ENCODE measurements at places on chromosomes 2 and 18. TPM values are rescaled to one million over a fixed set of nuclear protein-coding genes. Genes with fewer than 3 reads are reported as not detected.

Gene MTCL1
- polyA plus RNA-seq, result 24.8 TPM

Gene CTNNA2
- 75.5 TPM for polyA plus RNA-seq

Gene DNAJC5G
- polyA plus RNA-seq, result 0.48 TPM

Gene AKAIN1
- 2.2 TPM for polyA plus RNA-seq

GRCh38 chr2:219325657-219326315 lies 6.8 kb downstream of the RESP18 start:
- DNase-seq, result no peak
- no peaks in the 10 kb centered on the region for H3K4me1 ChIP-seq
- H3K4me3 ChIP-seq, result no peak overlapping the region

DNA sequence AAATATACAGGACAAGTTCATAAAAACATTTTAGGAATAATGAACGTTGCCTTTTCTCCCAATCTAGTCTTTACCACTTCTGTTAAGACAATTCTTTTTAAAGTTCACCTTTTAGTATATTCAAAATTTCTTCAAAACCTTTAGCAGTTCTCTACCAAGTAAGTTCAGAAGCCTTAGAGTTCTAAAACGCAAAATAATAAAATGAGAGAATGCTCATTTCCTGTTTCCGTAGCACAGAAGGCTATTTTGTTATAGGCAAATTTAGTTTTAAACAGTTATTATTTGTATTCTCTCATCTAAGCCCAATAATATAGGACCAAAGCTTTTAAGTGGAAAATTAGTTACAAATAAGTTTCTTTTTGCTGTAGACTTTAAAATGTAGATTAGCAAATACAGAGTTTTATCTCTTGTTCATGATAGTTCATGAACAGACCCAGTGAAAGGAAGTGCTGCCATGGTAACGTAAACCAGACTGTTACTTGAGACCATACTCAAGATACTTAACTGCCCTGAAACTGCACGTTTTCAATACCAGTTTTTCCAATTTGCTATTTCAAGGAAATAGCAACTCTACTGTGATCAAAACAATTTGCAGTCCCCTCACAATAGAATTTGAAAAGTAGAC lies 173.1 kb upstream of the STON1 start:
- H3K27me3 ChIP-seq, result no peaks in the 10 kb centered on the region
- H3K27ac ChIP-seq, result no peak overlapping the region
- no peak for DNase-seq
- no peaks in the 10 kb centered on the region for H3K4me1 ChIP-seq

DNA sequence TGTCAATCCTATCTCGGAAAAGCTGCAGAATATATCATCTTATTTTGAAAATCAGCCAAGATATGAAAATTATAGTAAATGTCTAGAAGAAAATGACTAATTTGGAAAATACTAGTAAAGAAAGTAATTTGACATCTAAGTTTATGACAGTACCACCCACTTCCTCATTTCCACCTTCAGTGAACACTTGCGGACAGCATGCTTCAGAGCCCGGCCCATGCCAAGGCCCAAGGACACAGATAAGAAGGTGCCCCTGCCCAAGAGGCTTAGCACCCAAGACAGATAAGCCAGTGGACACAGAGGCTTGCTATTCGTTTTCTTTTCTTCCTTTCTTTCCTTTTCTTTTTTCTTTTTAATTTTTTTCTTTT lies 4.8 kb upstream of the KCNG2 start:
- no peak overlapping the region for H3K27ac ChIP-seq
- no peak overlapping the region for H3K4me3 ChIP-seq
- H3K36me3 ChIP-seq, result no peaks in the 10 kb centered on the region
- peaks cover 23% of the 10 kb centered on the region for H3K27me3 ChIP-seq
- H3K4me1 ChIP-seq, result peaks cover 39% of the 10 kb centered on the region

- peaks cover 6% of the 10 kb centered on the region for H3K4me1 ChIP-seq
- H3K36me3 ChIP-seq, result no peaks in the 10 kb centered on the region
- no peaks in the 10 kb centered on the region for H3K27me3 ChIP-seq
- H3K4me3 ChIP-seq, result no peak overlapping the region
- H3K27ac ChIP-seq, result no peak overlapping the region
Measured at GRCh38 chr2:107806901-107807300, 19.8 kb upstream of the RGPD4 start.

DNA sequence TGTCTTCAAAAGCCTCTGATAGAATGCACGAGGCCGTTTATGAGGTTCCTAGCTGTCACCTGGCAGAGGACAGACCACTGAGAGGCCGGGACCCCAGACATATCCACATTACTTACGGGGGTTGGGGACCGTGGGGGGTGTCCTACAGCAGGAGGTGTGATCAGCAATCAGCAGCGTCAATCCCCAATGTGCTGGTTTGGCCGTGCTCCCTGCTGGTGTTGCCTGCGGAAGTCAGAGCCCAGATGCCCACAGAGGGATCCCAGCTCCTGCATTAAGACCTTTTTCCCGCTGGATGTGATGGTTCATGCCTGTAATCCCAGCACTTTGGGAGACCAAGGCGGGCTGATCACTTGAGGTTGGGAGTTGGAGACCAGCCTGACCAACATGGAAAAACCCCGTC lies 20.8 kb upstream of the SP5 start:
- no peaks in the 10 kb centered on the region for H3K27me3 ChIP-seq
- DNase-seq, result no peak
- H3K4me1 ChIP-seq, result peaks cover 9% of the 10 kb centered on the region
- H3K4me3 ChIP-seq, result no peak overlapping the region

DNA sequence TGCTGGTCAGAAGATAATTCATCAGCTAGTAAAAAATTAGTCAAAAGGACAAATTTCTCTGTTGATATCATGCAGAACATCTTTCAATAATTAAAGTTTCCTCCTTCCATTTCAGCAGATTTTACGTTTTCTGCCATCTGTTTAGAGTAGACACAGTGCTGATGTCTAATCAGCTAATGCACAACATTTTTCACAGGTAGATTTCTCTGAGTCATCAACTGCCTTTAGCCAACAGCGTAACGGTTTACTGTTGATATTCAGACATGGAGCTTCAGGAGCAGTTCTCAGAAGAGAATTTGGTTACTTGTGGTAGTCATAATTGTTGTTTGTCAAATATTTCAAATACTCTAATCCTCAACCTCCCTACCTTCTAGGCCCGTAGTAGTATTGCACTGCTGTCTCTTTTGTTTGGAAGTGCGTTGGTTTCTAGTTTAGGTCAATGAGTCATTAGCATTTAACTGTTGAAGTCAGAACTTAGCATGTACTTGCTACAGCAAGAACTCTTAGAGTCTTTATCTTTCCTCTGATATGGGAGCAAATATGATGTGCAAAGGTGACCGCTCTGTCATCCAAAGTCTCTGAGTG lies 86.8 kb upstream of the TFPI start:
- H3K27me3 ChIP-seq, result no peaks in the 10 kb centered on the region
- no peak overlapping the region for H3K4me3 ChIP-seq
- H3K36me3 ChIP-seq, result no peaks in the 10 kb centered on the region

- no peaks in the 10 kb centered on the region for H3K27me3 ChIP-seq
- H3K4me3 ChIP-seq, result no peak overlapping the region
- DNase-seq, result no peak
- no peaks in the 10 kb centered on the region for H3K4me1 ChIP-seq
- no peak overlapping the region for H3K27ac ChIP-seq
- H3K36me3 ChIP-seq, result no peaks in the 10 kb centered on the region
Measured at GRCh38 chr2:175871331-175872004, 130.6 kb downstream of the LNPK start.

DNA sequence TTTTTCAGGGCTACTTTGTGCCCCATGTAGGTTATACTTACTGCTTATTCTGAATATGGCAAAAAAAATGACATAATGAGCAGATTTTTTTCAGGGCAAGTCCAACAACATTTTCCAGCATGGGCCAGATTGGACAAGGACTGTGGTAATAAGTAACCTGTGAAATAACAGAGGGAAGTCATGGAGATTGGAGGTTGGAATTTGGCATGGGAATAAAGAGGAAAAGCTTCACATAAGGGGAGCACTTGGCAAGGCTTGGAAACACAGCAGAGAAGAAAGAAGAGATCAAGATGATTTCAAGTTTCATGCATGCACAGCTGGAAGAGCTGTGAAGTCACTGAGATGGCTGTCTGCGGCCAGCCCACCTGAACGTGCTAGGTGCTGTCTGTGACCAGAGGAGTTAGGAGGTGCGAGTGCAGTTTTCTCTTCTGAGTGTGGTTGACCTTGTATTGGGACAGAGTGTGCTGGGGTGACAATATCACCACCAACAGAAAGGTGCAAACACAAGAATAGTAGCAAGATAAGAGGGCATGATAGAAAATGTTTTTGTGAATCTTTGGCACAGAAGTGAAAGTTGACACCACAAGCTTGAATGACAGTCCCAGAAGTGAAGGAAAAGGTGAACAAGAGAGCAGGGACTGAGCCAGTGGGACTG lies 71.1 kb upstream of the DSC1 start:
- H3K27ac ChIP-seq, result no peak overlapping the region
- DNase-seq, result no peak
- H3K4me1 ChIP-seq, result no peaks in the 10 kb centered on the region
- no peaks in the 10 kb centered on the region for H3K36me3 ChIP-seq
- H3K4me3 ChIP-seq, result no peak overlapping the region
- no peaks in the 10 kb centered on the region for H3K27me3 ChIP-seq

- H3K4me1 ChIP-seq, result no peaks in the 10 kb centered on the region
- DNase-seq, result no peak
- no peaks in the 10 kb centered on the region for H3K27me3 ChIP-seq
- no peak overlapping the region for H3K27ac ChIP-seq
Measured at GRCh38 chr2:211835695-211836094, 702.9 kb downstream of the ERBB4 start.

DNA sequence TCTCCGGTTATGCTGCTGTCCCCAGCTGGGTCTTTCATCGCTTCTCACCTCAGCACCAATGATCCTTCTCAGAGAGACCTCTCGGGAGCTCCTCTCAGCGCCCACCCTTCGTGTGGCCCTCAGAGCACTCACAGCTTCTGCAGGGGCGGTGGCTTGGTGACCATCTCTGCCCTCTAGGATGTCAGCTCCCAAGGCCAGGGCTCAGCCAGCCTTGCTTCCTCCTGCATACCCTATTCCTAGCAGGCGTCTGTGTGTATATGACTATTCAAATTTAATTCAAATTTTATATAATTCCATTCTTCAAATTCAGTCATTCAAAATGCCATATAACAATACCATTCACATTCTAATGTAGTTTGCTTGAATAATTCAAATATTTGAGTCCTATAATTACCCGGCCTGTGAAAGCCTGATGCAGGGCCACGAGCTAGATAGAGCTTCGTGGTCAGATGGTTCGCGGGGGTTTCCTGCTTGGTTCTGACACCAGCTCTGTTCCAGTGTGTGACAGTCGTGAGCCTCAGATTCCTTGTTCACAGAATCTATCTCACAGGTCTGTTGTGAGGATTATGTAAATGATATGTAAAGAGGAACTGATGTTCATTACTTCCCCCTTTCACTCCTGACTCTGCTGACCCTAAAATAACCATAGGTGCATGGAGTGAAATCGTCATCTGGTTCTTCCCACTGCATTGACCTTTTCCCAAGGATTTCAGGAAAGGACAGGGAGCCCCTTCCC lies 94.0 kb upstream of the CNGA3 start:
- H3K4me1 ChIP-seq, result peaks cover 5% of the 10 kb centered on the region
- H3K27me3 ChIP-seq, result no peaks in the 10 kb centered on the region
- DNase-seq, result no peak
- no peak overlapping the region for H3K27ac ChIP-seq
- H3K4me3 ChIP-seq, result no peak overlapping the region

- no peaks in the 10 kb centered on the region for H3K36me3 ChIP-seq
- no peak overlapping the region for H3K27ac ChIP-seq
- no peaks in the 10 kb centered on the region for H3K27me3 ChIP-seq
- peaks cover 4% of the 10 kb centered on the region for H3K4me1 ChIP-seq
Measured at GRCh38 chr2:98140210-98140609, 53.2 kb downstream of the VWA3B start.

DNA sequence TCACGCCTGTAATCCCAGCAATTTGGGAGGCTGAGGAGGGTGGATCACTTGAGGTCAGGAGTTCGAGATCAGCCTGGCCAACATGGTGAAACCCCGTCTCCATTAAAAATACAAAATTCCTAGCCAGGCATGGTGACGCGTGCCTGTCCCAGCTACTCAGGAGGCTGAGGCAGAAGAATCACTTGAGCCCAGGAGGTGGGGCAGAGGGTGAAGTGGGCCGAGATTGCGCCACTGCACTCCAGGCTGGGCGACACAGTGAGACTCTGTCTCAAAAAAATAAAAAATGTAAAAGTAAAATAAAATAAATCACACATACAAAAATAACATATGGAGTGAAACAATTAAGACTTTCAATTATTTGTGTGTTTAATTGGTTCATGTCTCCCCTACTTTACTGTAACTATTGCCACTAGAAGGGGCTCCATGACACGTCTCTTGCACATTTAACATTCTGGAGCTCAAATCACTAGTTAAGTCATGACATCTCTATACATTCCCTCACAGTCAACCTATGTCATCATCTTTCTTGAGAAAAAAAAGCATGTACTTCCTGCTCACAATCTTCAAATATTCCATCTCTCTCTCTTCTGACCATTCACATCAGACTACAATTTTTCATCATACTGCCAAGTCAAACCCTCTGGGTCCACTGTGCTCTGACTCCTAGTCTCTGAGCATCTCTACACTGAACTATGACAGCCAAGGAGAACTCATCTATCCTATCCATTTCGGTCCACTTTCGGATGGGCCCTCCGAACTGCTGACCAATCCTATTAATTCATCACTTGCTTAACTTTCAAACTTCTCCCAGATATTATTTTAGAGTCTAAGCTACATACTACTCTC lies 6.7 kb downstream of the GFPT1 start:
- no peak overlapping the region for H3K27ac ChIP-seq
- H3K4me3 ChIP-seq, result no peak overlapping the region
- DNase-seq, result no peak
- H3K36me3 ChIP-seq, result no peaks in the 10 kb centered on the region
- no peaks in the 10 kb centered on the region for H3K27me3 ChIP-seq

GRCh38 chr2:180184506-180184905 lies 177.4 kb upstream of the CWC22 start:
- H3K27ac ChIP-seq, result no peak overlapping the region
- no peaks in the 10 kb centered on the region for H3K4me1 ChIP-seq
- no peaks in the 10 kb centered on the region for H3K36me3 ChIP-seq
- H3K4me3 ChIP-seq, result no peak overlapping the region

GRCh38 chr2:74554820-74555531 lies 456 bp downstream of the DOK1 start:
- peak overlapping the region; percentile 95 for H3K27ac ChIP-seq
- H3K27me3 ChIP-seq, result peaks cover 24% of the 10 kb centered on the region
- H3K4me1 ChIP-seq, result peaks cover 42% of the 10 kb centered on the region
- no peak for DNase-seq
- H3K36me3 ChIP-seq, result peaks cover 14% of the 10 kb centered on the region

- no peak overlapping the region for H3K27ac ChIP-seq
- H3K4me1 ChIP-seq, result no peaks in the 10 kb centered on the region
- DNase-seq, result no peak
- no peaks in the 10 kb centered on the region for H3K27me3 ChIP-seq
- H3K36me3 ChIP-seq, result no peaks in the 10 kb centered on the region
Measured at GRCh38 chr2:226017107-226017506, 617.6 kb downstream of the NYAP2 start.

DNA sequence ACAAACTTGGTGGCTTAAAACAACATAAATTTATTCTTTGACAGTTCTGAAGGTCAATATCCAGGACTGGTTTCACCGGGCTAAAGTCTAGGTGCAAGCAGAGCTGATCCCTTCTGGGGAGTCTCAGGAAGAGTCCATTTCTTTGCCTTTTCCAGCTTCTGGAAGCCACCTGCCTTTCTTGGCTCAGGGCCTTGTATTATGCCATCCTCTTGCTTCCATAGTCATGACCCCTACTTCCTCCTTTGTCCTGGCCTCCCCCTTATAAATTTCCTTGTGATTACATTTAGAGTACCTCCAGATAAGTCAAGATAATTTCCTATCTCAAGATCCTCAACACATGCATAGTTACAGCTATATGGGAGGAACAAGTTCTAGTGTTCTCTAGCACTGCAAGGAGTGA lies 1089.5 kb downstream of the LRP1B start:
- H3K27me3 ChIP-seq, result no peaks in the 10 kb centered on the region
- no peaks in the 10 kb centered on the region for H3K36me3 ChIP-seq
- H3K27ac ChIP-seq, result no peak overlapping the region
- DNase-seq, result no peak
